ENCODE measurements at places on chromosomes 16 and 17.

- H3K27me3 ChIP-seq: no peaks in the 10 kb centered on the region
- no peaks in the 10 kb centered on the region for H3K36me3 ChIP-seq
- no peak overlapping the region for H3K4me3 ChIP-seq
- H3K4me1 ChIP-seq: peaks cover 41% of the 10 kb centered on the region
- H3K27ac ChIP-seq: peak overlapping the region; percentile 28
- DNase-seq: no peak
Observed at GRCh38 chr17:65718601-65719000, 157.2 kb upstream of the AXIN2 start.

GRCh38 chr17:32564325-32564724, 77.5 kb downstream of the CDK5R1 start:
- no peak for DNase-seq
- H3K4me3 ChIP-seq: no peak overlapping the region
- H3K27ac ChIP-seq: no peak overlapping the region
- H3K36me3 ChIP-seq: peaks cover 12% of the 10 kb centered on the region
- H3K27me3 ChIP-seq: no peaks in the 10 kb centered on the region

GRCh38 chr17:79082311-79083190, 7.9 kb downstream of the ENGASE start:
- peak; percentile 66 for DNase-seq
- H3K4me3 ChIP-seq: no peak overlapping the region
- no peak overlapping the region for H3K27ac ChIP-seq
- H3K4me1 ChIP-seq: no peaks in the 10 kb centered on the region

DNA sequence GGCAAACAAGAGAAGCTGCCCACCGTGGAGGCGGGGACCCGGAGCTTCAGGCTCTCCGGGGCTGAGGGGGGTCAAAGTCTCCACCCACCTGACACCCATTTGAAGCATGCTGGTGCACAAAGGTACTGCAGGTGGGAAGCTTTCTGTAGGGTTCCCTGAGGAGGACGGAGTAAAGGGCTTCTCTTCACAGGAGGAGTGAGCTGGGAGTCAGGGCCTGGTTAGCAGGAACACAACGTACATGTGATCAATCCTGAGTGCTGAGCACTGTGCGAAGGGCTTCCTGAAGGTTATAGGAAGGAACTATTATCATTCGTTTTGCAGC, 252.9 kb upstream of the RPL38 start:
- H3K27me3 ChIP-seq: peaks cover 60% of the 10 kb centered on the region
- no peaks in the 10 kb centered on the region for H3K36me3 ChIP-seq
- no peak overlapping the region for H3K27ac ChIP-seq
- peaks cover 6% of the 10 kb centered on the region for H3K4me1 ChIP-seq
- DNase-seq: no peak
- no peak overlapping the region for H3K4me3 ChIP-seq

- no peaks in the 10 kb centered on the region for H3K27me3 ChIP-seq
- H3K27ac ChIP-seq: no peak overlapping the region
- peaks cover 9% of the 10 kb centered on the region for H3K4me1 ChIP-seq
- H3K4me3 ChIP-seq: no peak overlapping the region
Observed at GRCh38 chr17:39903158-39903884, 15.1 kb downstream of the GSDMB start.

DNA sequence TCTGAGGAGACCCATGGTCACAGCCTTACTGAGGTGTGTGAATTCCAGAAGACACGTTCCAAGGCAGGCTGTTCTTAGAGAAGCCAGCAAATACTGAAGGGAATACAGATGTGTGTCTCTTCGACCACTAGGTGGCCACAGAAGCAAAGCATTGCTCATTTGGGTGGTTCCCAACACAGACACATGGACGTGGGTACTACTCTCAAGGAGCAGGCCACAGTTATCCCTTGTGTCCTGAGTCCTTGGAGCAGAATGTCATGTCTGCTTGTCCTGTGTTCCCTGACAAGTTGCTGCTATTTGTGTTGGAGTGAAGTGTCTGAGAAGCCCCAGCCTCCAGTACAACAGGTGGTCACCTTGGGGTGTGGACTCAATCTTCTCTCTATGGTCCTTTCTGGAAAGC, 30.3 kb downstream of the HMOX2 start:
- no peaks in the 10 kb centered on the region for H3K27me3 ChIP-seq
- DNase-seq: peak; percentile 42
- H3K4me3 ChIP-seq: no peak overlapping the region
- no peaks in the 10 kb centered on the region for H3K4me1 ChIP-seq

DNA sequence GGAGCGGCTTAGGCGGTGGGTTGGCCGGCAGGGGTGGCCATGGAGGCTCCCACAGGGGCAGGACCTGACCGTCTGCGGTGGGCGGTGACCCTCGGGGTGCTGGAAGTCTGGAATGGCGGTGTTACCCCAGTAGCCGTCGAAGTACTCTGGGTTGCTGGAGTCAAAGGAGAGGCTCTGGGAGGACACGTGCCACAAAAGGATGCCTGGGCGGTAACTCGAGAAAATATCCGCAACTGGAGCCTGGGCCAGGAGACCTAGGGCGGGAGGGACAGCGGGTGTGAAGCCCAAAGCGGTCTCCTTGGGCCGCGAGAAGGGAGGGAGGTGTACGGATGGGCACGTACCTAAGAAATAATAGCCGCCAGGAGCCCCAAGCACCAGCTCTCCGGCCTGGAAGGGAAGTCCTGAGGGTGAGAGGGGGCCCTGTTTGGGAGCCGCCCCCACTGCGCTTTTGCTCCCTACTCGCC, 4.6 kb downstream of the ITGA2B start:
- H3K4me3 ChIP-seq: peak overlapping the region; percentile 69
- H3K27me3 ChIP-seq: peaks cover 35% of the 10 kb centered on the region
- DNase-seq: no peak
- no peaks in the 10 kb centered on the region for H3K36me3 ChIP-seq
- H3K27ac ChIP-seq: no peak overlapping the region

GRCh38 chr17:19424934-19425868, 14.2 kb downstream of the RNF112 start:
- no peaks in the 10 kb centered on the region for H3K27me3 ChIP-seq
- no peaks in the 10 kb centered on the region for H3K36me3 ChIP-seq
- DNase-seq: no peak
- H3K4me3 ChIP-seq: no peak overlapping the region

GRCh38 chr17:60301649-60302048, 90.3 kb downstream of the USP32 start:
- no peaks in the 10 kb centered on the region for H3K4me1 ChIP-seq
- DNase-seq: no peak
- peaks cover 11% of the 10 kb centered on the region for H3K36me3 ChIP-seq
- H3K27ac ChIP-seq: no peak overlapping the region
- no peak overlapping the region for H3K4me3 ChIP-seq

DNA sequence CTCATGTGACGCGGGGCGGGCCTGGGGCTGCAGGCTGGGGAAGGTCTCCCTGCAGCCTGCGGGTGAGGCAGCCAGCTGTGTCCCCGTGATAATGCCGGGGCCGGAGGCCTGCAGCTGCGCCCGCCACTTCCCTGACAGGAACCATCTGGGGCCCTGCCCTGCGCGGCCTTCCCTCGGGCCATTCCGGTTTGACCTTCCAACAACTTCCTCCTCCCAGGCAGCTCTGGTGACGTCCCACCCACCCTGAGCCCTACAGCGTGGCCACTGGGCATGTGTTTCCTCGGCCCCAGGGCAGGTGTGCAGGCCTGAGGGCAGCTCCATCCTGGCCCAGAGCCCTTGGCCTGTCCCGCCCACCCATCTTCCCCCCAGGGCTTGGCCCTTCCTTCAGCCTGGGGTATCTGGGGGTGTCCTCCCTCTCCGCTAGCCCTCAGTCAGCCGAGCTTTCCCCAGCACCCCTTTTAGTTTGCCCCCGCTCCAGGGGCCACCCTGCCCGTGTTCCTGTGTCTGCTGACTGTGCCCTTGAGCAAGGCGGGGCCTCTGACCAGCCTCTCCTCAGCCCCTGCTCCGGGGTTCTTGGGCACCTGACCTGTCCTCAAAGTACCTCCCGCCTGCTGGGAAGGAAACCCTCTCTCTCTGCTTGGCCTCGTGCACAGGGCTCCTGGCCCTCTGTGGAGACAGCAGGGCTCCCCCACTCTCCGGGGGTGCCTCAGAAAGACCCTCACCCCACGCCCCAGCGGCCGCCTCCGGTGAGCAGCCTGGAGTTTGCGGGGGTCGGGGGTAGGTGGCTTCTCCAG, at the start of gene CBFA2T3:
Gene CBFA2T3, minus strand, starts transcription at position 190 of the 794 bp plus-strand sequence. CDS start 400 bp downstream, outside the sequence.
- peaks cover 16% of the 10 kb centered on the region for H3K27me3 ChIP-seq
- no peak for DNase-seq
- H3K36me3 ChIP-seq: no peaks in the 10 kb centered on the region

GRCh38 chr16:6047325-6047724, 949.7 kb upstream of the EEF2KMT start:
- no peak overlapping the region for H3K27ac ChIP-seq
- peaks cover 24% of the 10 kb centered on the region for H3K27me3 ChIP-seq
- H3K36me3 ChIP-seq: no peaks in the 10 kb centered on the region
- no peak for DNase-seq
